Thyroid gland (tissue), 4 donors: ENCODE measurements at places on chromosomes 16 and 17.
A peak's percentile ranks its signal among the peaks of the same experiment; 100 is the strongest.

- peak; percentile 61 for DNase-seq
Measured at GRCh38 chr17:47423406-47424295, 99.9 kb downstream of the EFCAB13 start.

- no peak for DNase-seq
Measured at GRCh38 chr16:28882551-28883160, 4.4 kb downstream of the ATP2A1 start.

DNA sequence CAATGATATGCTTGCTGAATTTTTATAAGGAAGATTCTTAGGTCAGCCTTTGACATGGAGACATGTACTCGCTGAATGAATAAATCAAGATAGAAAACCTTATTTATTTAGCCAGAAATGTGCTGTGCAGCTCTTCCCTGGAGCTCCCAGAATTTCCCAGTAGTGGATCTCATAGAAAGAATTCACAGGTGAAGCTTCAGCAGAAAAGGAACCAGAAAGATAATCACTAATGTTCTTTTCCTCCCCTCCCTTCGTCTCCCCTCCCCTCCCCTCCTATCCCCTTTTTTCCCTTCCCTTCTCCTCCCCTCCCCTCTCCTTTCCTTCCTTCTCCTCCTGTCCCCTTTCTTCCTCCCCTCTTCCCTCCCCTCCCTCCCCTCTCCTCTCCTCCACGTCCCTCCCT, 158.2 kb downstream of the MAP2K6 start:
- DNase-seq, result no peak

- DNase-seq, result peak; percentile 42
Measured at GRCh38 chr16:9256196-9256595, 164.8 kb downstream of the HAPSTR1 start.

- no peak for DNase-seq
Measured at GRCh38 chr16:25481636-25482035, 210.1 kb upstream of the HS3ST4 start.

GRCh38 chr17:41678907-41679739, 9.6 kb upstream of the EIF1 start:
- DNase-seq, result no peak

DNA sequence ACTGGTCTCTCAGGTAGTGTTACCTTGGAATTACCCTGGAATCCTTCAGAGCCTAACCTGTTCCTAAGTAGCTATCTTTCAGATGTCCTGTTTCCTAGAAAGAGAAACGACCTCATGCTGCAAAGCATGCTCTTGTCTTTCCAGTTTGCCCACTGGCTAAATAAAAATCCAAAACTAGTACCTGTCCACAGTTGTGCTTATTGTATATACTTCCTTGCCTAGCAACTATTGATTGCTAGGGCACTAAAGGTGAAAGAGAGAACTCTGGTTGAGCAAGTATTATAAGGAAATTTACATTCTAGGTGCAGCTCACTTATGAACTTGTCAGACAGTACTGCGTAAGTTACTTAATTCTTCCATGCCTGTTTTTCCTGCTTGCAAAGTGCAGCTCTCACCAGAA, 38.5 kb downstream of the LIG3 start:
- no peak for DNase-seq

- no peak for DNase-seq
Measured at GRCh38 chr16:57512296-57513001, 23.9 kb downstream of the CCDC102A start.

- DNase-seq, result no peak
Measured at GRCh38 chr17:21211825-21212479, 2.0 kb downstream of the TMEM11 start.
